ENCODE measurements at places on chromosomes 12 and 14.

- no peak for DNase-seq
Observed at GRCh38 chr14:84707830-84708229, 822.1 kb upstream of the FLRT2 start.

DNA sequence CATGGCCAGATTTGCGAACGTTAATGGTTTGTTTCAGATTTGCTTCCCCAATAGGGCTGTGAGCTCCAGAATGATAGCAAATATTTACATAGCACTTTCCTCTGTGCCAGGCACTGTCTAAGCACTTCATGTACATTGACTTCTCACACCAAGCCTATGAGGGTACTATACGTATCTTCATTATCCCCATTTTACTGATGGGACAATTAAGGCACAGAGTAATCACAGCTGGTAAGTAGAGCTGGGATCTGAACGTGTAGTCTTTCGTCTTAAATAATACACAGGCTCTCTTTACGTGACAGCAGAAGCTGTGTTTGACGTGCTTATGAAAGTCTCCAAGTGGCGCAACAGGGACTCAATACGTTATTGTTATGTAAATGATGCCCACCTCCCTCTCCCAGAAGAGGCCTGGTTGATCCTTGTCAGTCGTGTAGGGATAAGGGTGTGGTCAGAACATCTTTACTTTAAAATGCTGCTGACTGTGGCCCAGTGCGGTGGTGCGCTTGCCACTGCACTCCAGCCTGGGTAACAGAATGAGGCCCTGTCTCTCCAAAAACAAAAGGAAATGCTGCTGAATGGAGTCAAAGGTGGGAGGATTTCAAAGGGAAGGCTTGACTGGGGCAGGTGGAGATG, 66.3 kb upstream of the TCL1B start:
- no peak for DNase-seq

DNA sequence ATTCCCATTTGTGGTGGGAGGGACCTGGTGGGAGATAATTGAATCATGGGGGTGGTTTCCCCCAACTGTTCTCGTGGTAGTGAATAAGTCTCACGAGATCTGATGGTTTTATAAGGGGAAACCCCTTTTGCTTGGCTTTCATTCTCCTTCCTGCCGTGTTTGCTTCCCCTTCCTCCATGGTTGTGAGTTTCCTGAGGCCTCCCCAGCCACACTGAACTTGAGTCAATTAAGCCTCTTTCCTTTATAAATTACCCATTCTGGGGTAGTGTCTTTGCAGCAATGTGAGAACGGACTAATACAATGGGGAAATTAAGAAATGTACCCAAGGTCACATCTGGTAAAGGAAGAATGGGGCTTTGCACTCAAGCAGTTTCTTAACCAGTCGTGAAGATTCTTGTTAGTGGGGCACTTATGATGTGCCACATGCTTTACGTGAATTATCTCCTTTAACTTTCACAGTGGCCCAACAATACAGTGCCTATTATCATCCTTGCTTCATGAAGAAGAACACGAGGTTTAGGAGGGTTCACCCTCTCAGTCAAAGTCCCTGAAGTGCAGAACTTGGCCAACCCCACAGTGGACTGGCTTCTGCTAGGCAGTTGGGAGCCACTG, 234.3 kb downstream of the EFCAB11 start:
- DNase-seq, result no peak

GRCh38 chr12:9111525-9111924, 4.2 kb downstream of the A2M start:
- no peak for DNase-seq

DNA sequence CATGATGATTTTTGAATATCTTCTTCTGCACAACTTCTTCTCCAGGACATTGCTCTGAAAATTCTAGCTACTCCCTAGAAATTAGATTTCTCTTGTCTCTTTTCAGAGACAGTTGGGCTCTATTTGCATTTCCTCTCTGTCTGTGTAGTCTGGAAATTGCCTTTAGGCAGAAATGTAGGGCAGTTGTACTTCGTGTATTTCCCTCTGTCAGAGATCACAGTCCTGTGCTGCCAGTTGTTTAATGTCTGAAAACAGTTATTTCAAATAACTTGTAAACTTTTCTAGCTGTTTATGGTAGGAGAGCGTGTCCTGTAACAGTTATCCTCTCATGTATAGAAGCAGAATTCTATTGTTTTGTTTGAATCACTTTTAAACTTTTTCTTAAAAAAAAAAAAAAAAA, 86.9 kb downstream of the TTLL5 start:
- DNase-seq, result no peak

DNA sequence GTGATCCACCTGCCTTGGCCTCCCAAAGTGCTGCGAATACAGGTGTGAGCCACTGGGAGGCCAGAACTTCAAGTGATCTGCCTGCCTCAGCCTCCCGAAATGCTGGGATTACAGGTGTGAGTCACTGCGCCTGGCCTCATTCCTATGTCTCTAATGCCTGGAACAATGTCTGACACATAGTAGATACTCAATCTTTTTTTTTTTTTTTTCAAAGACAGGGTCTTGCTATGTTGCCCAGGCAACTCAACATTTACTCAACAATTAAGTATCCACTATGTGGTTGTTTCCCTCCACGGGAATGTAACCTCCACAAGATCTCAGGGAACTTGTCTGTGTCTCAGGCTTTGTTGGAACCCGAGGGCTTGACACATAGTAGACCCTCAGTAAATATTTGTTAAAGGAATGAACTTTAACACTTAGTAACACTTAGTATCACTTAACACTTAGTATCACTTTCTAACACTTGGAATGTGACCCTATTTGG, 3.0 kb upstream of the TMEM120B start:
- peak; percentile 86 for DNase-seq

DNA sequence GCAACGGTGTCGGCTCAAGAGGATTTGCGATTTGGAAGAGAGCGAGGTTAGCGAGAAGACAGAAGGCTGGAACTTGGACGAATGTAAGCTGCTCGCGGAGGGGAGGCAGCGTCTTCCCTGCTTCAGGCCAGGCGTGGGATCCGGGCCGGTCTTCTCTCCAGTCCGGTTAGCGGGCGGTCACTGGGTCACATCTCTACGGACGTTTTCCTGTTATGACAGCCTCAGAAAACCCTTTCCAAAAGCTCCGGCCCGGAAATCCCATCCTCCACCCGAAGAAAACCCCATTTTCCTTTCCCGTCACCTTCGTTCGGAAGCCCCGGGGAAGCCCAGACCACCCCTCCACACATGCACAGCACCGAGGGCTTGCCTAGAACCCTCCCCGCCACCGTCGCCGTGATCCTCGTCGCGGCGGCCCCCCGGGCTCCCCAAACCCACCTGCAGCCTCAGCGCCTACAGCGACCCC, 268 bp downstream of the NDUFB1 start:
- DNase-seq, result peak; percentile 53

DNA sequence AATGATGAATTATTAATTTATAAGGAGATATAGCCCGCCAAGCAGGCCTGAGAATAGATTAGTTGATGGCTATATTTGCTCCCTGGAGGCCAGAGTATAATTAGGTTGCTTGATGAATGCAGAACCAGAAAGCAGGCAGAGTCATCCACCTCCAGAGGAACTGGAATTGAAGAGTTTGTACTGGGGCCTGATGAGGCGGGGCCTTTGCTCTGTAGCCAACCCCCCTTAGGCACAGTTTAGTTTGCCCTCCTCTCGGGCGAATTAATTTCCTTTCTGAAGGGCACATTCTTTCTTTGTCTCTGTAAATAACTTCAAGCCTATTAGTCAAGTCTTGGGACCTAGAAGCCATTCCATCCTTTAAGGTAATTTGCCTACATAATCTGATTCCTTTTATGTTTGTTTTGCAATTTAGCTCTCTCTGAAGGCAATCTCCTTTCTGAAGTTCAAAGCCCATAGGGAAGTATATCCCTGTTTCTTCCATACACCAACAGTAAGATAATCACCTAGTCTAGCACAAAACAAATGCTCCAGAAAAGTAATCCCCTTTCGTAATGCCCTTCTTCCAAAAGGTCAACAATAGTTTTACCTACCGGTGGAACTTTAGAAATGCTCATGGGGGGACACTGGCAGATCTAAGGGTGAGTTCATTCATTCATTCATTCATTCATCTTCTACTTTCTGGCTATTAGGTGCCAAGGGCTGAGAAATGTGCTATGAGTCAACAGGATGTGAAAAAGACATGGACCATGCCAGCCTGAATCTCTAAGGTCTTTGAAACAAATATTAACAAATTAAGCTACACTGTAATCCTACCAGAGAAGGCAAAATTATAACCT, 84.8 kb upstream of the NUDT4 start:
- DNase-seq, result no peak

DNA sequence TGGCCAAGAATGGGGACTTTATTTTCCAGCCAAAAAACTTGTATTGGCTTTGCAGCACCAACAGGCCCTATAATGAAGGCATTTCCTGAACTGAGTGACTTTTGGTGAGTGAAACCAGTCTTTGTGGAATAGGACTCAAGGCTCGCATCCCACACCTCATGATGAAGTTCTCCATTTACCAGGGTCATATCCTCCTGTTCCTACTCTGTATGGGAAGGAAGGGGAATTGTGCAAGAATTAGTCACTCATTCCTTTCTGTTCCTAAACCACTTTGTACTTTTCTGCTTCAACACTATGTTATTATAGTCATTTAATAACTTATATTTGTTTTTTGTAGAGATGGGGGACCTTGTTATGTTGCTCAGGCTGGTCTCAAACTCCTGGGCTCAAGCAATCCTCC, 2.3 kb upstream of the SPATS2 start:
- DNase-seq, result peak; percentile 75

DNA sequence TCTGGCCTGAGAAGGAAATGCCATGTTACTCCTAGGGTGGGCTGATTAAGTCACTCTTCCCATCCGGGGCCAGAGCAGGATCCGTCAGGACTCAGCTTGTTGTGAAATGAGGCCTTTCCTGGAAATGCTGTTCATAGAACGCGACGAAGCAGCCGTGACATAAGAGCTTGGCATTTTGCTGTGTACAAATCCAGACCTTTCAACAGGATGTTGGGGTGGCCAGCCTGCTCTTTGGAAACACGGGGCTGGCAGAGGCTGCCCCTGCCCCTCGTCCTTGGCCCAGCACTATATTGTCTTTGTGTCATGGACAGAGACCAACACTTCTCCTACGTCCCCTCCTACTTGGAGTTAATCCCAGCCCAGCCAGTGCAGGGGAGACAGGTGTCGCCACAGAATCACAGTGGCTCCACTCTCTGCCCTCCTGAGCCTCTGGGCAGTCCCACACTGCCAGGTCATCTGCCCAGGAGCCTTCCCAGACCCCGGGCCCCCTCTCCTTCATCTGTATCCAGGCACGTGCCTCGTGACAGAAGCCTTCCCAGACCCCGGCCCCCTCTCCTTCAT, 18.6 kb upstream of the EIF5 start:
- DNase-seq, result peak; percentile 22

GRCh38 chr14:63504648-63505047, 38.5 kb downstream of the PPP2R5E start:
- DNase-seq, result no peak

DNA sequence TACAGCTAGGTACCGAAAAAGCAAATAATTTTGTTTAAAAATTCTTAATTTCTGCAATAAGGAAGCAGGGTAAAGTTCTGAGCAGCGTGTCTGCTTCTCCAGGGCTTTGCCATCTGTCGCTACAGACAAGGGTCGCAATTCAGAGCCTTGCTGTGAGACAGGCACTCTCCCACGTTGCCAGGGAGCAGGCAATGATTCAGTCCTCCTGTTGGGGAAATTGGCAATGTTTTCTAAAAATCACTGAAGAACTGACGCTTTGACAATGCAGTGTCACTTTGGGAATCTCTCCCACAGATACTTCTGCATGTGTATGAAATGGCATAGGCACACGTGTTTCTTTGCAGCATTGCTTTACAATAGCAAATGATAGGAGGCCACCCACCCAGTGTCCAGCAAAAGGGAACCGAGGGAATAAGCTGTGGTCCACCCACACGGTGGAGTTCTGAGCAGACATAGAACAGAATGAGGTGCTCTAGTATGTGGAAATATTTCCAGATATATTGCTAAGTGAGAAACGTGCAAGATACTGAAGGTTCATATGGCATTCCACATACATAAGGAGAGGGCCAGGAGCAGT, 16.0 kb upstream of the HIP1R start:
- DNase-seq, result no peak

DNA sequence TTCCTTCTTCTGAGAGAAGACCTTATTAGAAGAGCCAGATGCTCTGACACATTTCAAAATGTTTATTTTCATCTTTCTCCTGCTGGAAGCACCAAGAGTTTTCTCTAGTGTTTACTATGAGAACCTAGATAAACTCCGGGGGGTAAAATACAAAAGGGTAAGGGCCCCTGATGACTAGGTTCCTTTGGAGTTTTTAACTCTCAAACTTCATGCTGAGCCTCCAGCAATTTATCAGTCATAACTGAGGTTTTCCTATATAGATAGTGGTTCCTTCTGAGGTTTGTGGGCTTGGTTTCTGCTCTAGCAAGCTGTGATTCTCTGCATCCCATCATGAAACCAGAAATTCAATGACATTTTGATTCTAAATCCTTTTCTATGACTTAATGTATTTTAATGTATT, 210.9 kb downstream of the LRFN5 start:
- peak; percentile 74 for DNase-seq

GRCh38 chr12:131371401-131372170, 339.3 kb upstream of the SFSWAP start:
- DNase-seq, result no peak
